ENCODE measurements at places on chromosomes 5 and 9.

GRCh38 chr5:67190861-67191260 is 5.7 kb downstream of the CD180 start:
- no peak for DNase-seq

GRCh38 chr9:13942695-13943094 is 371.2 kb downstream of the NFIB start:
- peak; percentile 82 for DNase-seq

DNA sequence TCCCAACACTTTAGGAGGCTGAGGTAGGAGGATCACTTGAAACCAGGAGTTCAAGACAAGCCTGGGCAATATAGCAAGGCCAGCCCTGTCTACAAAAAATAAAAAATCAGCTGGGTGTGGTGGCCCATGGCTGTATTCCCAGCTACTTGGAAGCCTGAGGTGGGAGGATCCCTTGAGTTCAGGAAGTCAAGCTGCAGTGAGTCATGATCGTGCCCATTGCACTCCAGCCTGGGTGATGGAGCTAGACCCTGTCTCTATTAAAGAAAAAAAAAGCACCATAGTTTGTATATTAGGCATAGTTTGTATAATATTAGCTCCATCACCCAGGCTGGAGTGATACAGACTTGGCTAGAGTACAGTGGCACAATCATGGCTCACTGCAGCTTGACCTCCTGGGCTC is 9.6 kb upstream of the NME5 start:
- peak; percentile 57 for DNase-seq

DNA sequence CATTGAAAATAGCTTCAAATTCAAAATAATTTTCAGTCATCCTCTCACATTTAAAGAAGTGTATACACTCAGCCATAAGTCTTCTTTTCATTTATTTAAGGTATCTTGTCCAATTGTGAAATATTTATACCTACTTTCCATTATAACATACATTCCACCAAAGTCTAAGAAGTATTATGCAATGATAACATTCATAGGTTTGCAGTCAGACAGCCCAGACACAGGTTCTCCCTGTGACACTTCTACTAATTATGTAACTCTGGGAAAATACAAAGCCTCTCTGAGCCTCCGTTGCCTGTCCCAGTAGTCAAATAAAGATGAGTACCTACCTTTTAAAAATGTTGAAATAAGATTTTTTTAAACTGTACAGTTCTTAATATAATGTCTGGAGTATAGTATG is 320.9 kb upstream of the RPS23 start:
- no peak for DNase-seq

- DNase-seq = no peak
These were observed 179.6 kb upstream of the SGCD start for GRCh38 chr5:156147261-156147943.

- peak; percentile 32 for DNase-seq
These were observed 2.8 kb downstream of the IL3 start for GRCh38 chr5:132063090-132063911.

- DNase-seq = no peak
These were observed 207.5 kb downstream of the MELK start for GRCh38 chr9:36780186-36780585.

DNA sequence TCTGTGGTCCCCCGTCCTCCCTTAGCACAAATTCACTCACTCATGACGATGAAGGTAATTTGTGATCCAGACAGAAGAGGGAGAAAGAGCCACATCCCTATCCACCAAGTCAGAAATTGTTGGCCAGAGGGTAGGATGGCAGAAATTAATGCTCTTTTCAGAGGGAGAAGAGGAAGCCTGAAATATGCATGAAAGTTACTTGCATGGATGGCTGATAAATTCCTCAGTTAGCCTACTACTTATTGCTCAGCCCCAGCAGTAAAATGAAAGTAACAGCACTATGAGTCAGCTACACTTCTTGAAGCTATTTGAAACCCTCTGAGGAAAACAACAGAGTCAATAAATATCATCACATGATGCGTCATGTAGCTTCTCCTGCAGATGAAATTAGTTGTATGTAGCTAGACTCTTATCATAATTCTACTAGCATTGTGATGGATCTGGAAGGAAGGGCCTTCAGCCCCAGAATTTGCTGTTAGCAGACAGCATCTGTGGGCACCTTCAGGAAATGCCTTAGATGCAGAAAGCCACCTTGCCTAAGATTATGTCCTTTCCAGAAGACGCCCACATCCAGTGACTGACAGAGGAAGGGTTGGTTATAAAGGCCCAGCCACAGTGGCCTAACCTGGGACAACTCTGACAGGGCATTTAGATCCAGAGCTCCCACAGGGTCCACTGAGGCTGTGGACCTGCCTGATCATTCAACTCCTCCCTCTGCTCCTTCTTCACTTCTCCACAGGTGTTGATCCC is 81.2 kb upstream of the CCDC112 start:
- DNase-seq = peak; percentile 67

- DNase-seq = no peak
These were observed 3.7 kb upstream of the SLC9A3 start for GRCh38 chr5:527646-528628.

DNA sequence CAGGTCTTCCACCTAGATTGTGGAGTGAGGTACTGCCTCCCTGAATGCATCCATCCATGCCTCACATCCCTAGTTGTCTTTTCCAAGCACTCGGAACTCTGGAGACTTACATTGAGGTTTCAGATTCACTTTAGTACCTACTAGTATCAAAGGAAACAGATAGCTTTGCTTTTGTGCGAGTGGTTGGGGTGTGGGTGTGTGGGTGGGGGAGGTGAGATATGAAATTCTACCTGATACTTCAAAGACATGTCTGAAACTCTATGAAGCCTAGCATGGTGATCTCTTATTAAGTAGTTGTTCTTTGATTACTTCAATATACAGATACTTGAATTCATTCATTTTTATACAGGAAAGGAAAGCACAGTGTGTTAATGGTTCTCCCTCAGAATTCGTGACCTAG is 64.4 kb downstream of the MCCC2 start:
- DNase-seq = no peak

GRCh38 chr5:80239680-80240367 is 16.0 kb downstream of the SERINC5 start:
- no peak for DNase-seq

- DNase-seq = no peak
These were observed 12.4 kb upstream of the TMC1 start for GRCh38 chr9:72509053-72509452.

DNA sequence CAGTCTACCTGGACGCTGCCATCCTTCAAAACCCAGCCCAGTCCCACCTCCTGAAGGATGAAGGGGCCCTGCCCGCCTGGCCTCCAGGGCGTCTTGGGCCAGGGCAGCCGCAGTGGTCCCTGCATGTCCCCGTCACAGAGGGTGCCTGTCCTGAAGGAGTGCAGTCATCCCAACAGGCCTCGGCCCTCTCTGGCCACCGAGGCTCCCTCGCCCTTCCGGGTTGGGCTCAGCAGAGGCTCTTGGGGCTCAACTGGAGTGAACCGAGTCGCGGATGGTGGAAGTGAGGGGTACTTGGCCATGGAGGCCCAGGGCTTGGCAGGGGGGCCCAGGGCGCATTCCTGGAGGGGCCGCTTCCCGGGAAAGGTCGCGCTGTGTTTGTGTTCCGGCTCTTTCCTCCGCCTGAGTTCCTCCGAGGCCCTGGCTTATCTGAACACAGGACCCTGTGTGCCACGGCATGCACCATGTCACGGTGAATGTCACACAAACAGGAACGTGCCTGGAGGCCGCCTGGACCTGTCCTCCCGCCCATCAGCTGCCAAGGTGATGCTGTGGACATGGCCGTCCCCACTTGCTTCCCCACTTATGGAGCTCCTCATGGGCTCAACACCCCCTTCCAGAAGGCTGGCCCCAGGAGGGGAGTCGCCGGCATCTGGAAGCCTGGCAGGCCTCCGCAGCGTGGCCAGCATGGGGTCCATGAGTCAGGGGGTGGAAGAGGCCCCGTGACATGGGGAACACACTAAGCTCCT is 25.7 kb upstream of the OBP2B start:
- no peak for DNase-seq

GRCh38 chr9:33467526-33467925 is 6.2 kb downstream of the NOL6 start:
- no peak for DNase-seq

DNA sequence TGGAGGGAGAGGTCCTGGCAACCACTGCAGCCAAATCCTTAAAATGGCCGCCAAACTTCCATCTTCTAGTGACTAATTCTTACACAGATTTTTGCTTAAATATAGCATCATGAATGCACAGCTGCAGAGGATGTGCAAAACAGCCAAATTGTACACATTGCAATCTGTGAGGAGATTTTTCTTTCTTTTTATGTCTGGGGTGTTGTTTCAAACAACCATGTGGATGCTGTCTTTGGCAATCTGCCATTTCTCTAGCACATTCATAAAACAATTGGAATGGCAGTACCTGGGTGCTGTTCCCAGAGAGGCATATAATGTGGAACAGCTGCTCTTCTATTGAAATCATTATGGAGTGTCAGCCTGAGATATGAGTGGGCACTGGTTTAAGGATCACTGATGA is 1082.9 kb upstream of the SEMA6A start:
- DNase-seq = no peak

- DNase-seq = no peak
These were observed 30.9 kb upstream of the WWC1 start for GRCh38 chr5:168260353-168261226.

DNA sequence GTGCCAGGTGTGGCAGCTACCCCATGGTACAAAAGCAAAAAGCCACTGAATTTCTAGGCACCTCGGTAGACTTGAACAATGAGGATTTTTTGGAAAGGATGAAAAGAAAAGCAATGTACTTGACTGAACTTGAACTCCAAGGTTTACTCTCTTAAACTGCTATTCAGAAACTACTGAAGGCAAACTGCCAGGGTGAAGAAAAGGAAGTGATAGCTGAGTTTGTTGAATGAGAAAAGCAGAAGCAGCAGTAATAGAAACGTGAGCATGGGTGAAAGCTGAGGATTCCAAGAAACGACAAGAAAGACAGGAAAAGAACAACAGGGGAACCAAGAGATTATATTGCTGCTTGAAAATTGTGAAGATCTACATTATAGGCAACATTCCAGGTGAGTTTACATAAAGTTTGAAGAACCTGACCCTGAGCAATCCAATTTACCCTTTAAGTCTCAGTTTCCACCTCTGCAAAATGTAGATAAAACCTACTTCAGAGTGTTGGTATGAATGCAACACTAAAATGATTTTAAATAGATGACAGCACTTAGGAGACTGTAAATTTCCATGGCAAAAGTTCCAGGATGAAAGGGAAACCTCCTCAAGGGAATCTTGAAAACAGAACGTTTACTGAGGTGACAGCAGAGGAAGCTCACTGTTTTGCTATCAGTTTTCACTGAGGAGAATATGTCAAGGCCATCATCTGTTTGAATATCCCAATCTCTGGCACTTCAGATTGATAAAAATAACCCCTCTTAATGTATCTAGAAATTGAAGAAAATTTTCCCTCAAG is 245.8 kb downstream of the SPATA31D1 start:
- no peak for DNase-seq

All from HFF-Myc (cell line).